ENCODE measurements at places on chromosomes 6 and 20.

- no peak for DNase-seq
Observed at GRCh38 chr20:25376886-25377285, 13.7 kb downstream of the ABHD12 start.

- DNase-seq = no peak
Observed at GRCh38 chr6:96086745-96087144, 71.0 kb downstream of the FUT9 start.

DNA sequence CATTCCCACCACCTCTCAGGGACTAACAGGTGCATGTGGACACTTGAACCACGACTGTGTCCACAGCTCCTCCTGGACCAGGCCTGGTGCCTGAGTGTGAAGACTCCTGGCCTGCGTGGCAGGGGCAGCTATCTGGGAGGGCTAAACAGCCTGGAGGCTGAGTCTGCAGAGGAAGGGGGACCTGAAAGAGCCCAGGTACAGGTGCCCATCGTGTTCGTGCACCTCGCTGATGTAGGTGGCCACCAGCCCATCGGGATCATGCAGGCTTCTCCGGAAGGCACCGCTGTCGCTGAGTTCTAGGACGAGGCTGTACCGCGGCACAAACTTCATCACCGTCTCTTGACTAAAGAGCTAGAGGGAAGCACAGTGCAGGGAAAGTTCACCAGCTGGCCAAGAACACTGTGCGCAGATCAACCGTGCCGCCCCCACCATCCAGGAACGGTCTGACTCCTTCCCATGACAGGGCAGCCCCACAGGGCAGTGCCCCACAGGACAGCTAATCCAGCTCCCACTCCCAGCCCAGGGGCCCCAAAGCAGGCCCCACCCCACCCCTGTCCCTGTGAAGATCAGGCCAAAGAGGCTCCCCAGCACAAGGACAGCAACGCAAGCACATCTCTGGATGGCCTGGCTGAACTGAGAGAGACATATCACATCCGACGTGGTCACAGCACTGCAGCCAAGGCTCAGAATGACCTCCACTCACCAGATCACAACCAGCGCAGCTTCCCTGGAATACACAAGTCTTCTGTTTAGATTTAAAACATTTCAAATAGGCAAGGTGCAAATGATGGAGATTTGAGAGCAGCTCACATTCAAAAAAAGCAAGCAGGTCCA, 14.8 kb downstream of the CST7 start:
- no peak for DNase-seq

DNA sequence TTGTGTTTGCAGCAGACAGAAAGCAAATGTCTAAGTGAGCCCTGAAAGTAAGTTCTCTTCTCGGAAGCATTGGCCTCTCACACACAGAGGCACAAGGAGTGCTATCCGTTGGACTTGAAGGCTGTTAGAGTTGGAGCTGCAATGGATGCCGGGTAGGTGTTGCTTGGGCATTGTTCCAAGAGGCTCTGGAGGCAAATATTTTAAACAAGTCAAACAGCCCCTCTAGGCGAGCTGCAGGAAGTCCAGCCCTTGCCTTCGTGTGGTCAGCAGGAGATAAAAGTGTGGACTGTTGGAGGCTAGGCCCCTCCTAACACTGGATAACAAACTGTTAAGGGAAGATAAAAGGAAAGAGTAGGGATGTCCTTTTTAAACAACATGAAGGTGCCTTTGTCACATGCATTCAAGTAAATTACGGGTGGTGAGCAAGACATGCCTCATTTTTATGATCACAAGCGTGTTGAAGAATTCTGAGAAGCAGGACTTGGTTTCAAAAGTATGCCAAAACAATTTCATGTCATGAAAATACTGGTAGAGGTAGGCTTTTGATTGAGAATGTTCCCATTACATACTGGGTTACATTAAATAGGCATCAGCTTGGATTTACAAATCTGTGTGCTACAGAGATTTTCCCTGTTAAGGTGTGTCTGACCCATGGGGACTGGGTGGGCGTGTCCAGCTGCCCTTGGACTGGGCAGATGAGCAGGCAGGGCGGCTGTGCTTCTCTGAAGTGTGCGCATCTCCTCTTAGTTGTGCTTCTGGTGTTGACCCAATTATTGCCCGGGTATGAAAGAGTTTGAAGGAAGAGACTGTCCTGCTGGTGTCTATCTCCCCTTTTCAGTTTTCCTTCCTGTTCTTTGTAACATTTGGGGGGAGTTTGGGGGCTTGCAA, 57.5 kb downstream of the RREB1 start:
- DNase-seq = no peak

DNA sequence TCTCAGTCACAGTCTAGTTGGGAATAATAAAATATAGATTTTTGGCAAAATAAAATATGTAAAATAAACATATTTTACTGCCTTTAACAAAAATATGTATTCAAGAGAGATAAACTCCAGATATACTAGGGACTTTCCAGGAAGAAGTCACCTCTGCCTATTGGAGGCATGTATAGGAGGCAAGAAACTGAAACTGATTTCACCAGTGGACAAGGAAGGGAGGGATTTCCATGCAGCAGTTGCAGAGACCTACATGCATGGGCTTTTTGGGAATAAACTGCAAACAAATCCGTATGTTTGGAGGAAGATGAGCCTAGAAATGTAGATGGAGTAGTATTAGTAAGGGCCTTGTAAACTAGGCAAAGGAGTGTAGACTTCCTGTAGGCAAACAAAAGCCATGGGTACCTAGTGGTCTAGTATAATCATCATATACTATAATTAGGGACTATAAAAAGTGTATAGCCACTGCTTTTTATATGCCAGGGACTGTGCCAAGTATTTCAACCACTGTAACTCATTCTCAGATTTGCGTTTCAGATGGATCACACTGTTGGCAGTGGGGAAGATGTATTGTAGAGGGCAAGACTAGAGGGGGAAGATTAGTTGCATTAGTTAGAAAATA, 38.9 kb downstream of the CD109 start:
- no peak for DNase-seq

- DNase-seq = no peak
Observed at GRCh38 chr6:165881806-165882205, 218.8 kb upstream of the PDE10A start.

GRCh38 chr6:339480-339879, 47.2 kb downstream of the DUSP22 start:
- DNase-seq = no peak

- DNase-seq = no peak
Observed at GRCh38 chr6:155089746-155090145, 94.6 kb downstream of the TIAM2 start.

GRCh38 chr6:6901205-6901719, 206.5 kb upstream of the RREB1 start:
- DNase-seq = no peak

GRCh38 chr6:97925504-97925903, 642.5 kb upstream of the MMS22L start:
- no peak for DNase-seq

- no peak for DNase-seq
Observed at GRCh38 chr6:147508042-147508865, at the start of gene SAMD5. TSS of gene SAMD5 (plus strand) at chr6:147508690. CDS start at chr6:147508929, 239 bp downstream.

GRCh38 chr6:139027620-139028182, 844 bp upstream of the ABRACL start:
- peak; percentile 35 for DNase-seq

GRCh38 chr6:11076540-11076939, 17.1 kb upstream of the SMIM13 start:
- no peak for DNase-seq

- DNase-seq = no peak
Observed at GRCh38 chr6:71582820-71583219, 294.2 kb downstream of the OGFRL1 start.

DNA sequence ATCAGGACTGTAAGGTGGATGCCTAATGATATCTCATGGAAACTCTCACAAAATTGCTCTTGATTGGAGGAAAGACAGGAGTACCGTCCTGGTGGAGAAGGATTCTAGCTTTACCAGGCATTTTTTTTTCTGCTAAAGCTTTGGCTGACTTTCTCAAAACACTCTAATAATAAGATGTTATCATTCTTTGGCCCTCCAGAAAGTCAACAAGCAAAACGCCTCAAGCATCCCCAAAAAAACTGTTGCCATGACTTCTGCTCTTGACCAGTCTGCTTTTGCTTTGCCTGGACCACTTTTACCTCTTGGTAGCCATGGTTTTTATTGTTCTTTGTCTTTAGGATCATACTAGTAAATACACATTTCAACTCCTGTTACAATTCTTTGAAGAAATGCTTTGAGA, 55.5 kb upstream of the RUNX2 start:
- DNase-seq = no peak

- DNase-seq = no peak
Observed at GRCh38 chr20:59652381-59652780, 48.0 kb downstream of the PHACTR3 start.

- DNase-seq = no peak
Observed at GRCh38 chr6:25921525-25922203, 8.8 kb downstream of the SLC17A2 start.

DNA sequence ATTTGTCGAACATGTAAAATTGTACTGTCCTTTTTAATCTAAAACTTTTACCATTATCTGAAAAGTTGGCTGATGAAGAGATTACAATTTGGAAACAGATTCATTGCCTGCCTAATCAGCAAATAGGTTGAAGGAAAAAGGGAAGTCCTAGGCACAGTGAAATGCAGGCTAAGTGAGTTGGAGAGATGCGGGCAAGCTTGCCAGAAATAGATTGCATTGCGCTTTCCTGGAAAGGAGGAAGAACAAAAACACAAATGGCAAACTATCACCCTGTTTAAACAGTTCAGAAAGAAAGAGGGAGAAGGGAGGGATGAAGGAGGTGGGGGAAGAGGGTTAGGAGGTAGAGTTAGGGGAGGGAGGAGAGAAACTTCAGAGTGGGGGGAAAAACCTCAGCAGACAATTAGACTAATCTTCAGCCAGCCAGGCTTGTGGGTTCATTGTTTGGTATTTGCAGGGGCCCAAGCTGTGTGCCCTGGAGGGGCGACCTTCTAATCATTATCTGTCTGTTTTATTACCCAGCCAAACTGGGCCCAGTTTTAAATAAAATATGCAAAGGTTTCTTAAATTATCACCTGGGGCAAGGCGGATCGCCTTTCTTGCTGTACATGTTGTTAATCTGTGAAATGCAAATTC, 465.2 kb downstream of the TFAP2B start:
- DNase-seq = no peak

- no peak for DNase-seq
Observed at GRCh38 chr6:39301606-39302005, 12.6 kb downstream of the KCNK17 start.

GRCh38 chr20:32858701-32859372, at the start of gene EFCAB8:
TSS of gene EFCAB8 (plus strand) at chr20:32858923. CDS start at chr20:32863793, 4,870 bp downstream.
- DNase-seq = no peak

DNA sequence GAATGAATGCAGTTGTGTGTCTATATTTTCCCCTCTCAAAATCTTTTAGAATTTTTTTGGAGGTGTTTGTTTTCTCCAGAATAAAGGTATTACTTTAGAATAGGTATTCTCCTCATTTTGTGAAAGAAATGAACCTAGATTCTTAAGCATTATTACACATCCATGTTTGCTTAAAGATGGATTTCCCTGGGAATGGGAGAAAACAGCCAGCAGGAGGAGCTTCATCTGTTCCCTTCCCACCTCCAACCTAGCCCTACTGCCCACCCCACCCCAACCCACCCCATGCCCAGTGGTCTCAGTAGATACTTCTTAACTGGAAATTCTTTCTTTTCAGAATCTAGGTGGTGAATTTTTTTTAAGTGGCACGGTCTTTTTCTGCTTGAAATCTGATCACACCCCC, 127.8 kb downstream of the CD109 start:
- no peak for DNase-seq

GRCh38 chr6:139129284-139129683, 5.6 kb upstream of the HECA start:
- no peak for DNase-seq

- DNase-seq = no peak
Observed at GRCh38 chr20:33172781-33173180, 4.8 kb downstream of the BPIFA2 start.

- no peak for DNase-seq
Observed at GRCh38 chr6:145453376-145453775, 281.9 kb downstream of the EPM2A start.

- DNase-seq = no peak
Observed at GRCh38 chr20:50467174-50467573, 43.0 kb upstream of the PTPN1 start.

GRCh38 chr6:111573892-111574797, 31.5 kb downstream of the TRAF3IP2 start:
- DNase-seq = no peak

- DNase-seq = no peak
Observed at GRCh38 chr6:20751293-20751935, 217.2 kb downstream of the CDKAL1 start.

GRCh38 chr6:128156321-128157111, 255.7 kb upstream of the THEMIS start:
- no peak for DNase-seq

DNA sequence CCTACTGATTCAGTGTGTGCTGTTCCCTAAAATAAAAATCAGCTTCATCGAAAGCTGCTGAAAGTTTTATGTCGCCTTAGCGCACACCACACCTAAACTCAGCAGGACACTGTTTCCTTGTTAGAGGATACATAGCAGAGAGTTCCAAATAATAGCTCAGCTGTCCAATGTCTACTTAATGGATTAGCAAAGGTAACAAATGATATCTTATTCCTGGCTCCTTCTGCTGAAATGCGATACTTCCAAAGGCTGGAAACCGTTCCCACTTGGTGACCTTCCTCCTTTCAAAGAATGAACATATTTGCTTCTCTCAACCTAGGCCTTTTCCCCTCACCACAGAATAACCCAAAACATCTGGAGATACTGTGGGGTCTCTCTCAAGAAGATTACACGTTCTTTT, 189.5 kb upstream of the GMDS start:
- no peak for DNase-seq

DNA sequence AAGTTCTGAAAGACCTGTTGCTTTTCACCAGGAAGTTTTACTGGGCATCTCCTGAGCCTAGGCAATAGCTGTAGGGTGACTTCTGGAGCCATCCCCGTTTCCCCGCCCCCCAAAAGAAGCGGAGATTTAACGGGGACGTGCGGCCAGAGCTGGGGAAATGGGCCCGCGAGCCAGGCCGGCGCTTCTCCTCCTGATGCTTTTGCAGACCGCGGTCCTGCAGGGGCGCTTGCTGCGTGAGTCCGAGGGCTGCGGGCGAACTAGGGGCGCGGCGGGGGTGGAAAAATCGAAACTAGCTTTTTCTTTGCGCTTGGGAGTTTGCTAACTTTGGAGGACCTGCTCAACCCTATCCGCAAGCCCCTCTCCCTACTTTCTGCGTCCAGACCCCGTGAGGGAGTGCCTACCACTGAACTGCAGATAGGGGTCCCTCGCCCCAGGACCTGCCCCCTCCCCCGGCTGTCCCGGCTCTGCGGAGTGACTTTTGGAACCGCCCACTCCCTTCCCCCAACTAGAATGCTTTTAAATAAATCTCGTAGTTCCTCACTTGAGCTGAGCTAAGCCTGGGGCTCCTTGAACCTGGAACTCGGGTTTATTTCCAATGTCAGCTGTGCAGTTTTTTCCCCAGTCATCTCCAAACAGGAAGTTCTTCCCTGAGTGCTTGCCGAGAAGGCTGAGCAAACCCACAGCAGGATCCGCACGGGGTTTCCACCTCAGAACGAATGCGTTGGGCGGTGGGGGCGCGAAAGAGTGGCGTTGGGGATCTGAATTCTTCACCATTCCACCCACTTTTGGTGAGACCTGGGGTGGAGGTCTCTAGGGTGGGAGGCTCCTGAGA, at the start of gene HFE:
HFE (plus strand) TSS at position 146 of the 832 bp plus-strand sequence; CDS start at position 158, 12 bp downstream.
- no peak for DNase-seq
